ENCODE measurements at places on chromosomes 1 and 21.

GRCh38 chr1:145960468-145961108, 2.8 kb upstream of the LIX1L start:
- DNase-seq, result peak; percentile 81

- no peak for DNase-seq
Observed at GRCh38 chr1:180606155-180606554, 25.7 kb upstream of the XPR1 start.

GRCh38 chr1:170198584-170198983, 52.8 kb downstream of the NTMT2 start:
- no peak for DNase-seq

- no peak for DNase-seq
Observed at GRCh38 chr1:101108111-101108500, 82.5 kb upstream of the DPH5 start.

- DNase-seq, result no peak
Observed at GRCh38 chr1:224589006-224589405, 27.1 kb upstream of the CNIH3 start.

GRCh38 chr1:34683616-34684015, 71.2 kb upstream of the GJB5 start:
- no peak for DNase-seq

GRCh38 chr1:226311376-226311775, 2.4 kb upstream of the LIN9 start:
- DNase-seq, result no peak

DNA sequence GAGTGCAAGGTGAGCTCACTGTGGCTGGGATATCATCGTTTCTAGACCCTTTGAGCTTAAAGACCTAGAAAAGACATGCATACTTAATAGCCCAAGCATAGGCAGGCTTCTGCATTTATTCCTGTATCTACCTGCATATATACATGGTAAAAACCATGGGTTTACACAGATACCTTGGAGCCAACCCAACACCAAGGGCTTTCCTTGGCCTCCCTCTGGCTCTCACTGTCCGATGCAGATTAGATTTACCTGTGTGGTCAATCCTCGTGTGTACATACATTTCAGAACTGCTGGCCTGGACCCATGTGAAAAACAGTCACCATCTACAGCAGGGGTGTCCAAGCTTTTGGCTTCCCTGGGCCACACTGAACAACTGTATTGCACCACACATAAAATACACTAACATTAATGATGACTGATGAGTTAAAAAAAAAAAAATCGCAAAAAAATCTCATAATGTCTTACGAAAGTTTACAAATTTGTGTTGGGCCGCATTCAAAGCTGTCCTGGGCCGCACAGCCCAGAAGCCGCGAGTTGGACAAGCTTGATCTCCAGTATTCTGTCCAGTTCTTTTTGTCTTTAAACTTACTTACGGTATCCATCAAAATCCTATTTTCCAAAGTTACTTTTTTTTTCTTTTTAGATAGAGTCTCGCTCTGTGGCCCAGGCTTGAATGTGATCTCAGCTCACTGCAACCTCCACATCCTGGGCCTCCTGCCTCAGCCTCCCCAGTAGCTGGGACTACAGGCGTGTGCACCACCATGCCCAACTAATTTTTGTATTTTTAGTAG, 43.5 kb downstream of the WDR4 start:
- no peak for DNase-seq

GRCh38 chr1:6965083-6965934, 180.1 kb downstream of the CAMTA1 start:
- DNase-seq, result no peak

- no peak for DNase-seq
Observed at GRCh38 chr21:27561116-27561515, 594.2 kb upstream of the ADAMTS5 start.

GRCh38 chr1:66012106-66012784, 219.6 kb downstream of the PDE4B start:
- DNase-seq, result no peak

GRCh38 chr1:183674886-183675285, 21.8 kb upstream of the APOBEC4 start:
- no peak for DNase-seq

DNA sequence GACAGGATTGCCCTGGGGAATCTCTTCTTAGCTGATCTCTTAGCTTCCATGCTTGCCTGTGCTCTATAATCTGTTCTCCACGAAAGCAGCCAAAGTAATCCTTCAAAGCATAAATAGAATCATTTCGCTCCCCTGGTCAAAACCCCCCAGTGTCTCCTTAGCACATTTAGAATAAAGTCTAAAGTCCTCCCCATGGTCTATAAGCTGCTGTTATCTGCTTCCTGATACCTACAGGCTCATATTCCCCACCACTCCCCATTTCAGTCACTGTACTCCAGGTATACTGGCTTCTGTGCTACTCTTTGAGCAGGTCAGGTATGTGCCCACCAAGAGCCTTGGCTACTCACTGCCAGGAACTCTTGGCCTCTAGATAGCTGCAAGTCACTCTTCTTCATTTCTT, 2.9 kb downstream of the S100A12 start:
- DNase-seq, result no peak

GRCh38 chr1:66176012-66176715, 357.8 kb upstream of the SGIP1 start:
- no peak for DNase-seq

- DNase-seq, result no peak
Observed at GRCh38 chr1:109312978-109313775, 6.4 kb upstream of the MYBPHL start.

- DNase-seq, result no peak
Observed at GRCh38 chr1:6260433-6260934, 414 bp downstream of the GPR153 start.

DNA sequence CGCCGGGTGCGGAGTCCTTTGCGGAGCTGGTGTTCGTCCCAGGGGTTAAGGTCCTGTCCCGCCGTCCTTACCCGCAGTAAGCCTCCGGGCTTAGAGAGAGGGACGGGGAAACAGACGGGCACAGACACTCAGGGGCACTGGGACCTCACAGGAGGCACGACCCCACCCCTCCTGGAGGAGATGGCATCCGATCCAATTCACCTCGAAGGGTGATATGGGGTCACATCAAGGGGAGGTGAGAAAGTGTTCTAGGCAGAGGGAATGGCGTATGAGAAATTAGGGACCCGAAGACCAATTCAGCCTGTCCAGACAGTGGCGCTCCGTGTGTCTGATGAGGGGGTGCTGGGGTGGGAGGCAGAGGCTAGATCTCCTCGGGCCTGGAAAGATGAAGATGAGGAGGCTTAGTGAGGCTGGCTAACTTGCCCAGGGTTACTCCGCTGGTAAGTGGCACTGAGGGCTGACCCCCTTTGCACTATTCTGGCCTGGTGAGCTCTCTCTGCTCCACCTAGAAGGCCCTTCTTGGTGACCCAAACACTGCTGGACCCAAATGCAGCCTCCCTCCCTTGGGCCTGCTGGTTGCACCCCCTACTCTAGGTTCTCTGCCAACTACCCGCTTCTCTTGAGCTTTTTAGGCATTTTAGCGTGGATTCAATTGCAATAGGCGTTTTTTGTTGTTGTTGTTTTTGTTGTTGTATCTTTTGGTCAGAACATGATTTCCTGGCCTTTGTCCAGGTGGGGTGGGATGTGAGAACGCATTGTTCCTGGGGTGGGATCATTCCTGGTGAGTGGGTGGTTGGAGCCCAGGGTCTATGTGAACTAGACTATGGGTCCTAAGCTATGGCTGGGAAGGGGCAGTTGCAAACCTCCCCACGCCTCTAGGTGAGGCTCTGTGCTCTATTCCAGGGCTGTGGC, 12.3 kb downstream of the BTBD19 start:
- DNase-seq, result no peak

- DNase-seq, result no peak
Observed at GRCh38 chr1:219555806-219556205, 57.1 kb downstream of the ZC3H11B start.

DNA sequence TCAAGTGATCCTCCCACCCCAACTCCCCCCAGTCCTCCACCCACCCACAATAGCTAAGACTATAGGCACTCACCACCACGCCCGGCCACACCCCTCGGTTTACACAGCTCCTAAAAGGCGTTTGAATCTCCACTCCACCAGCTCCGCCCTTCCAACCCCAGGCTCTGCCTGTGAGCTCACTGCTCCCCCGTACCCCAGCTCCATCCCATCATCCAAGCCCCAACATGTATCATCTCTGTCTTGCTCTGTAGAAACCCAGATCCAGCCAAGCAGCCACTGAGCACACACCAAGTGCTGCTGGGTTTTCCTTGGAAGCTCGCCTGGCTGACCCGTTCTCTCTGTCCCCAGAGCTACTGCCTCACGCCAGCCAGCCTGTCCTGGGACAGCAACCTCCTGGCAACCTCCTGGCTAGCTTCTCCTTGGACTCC, 12.0 kb upstream of the S100A2 start:
- DNase-seq, result no peak

DNA sequence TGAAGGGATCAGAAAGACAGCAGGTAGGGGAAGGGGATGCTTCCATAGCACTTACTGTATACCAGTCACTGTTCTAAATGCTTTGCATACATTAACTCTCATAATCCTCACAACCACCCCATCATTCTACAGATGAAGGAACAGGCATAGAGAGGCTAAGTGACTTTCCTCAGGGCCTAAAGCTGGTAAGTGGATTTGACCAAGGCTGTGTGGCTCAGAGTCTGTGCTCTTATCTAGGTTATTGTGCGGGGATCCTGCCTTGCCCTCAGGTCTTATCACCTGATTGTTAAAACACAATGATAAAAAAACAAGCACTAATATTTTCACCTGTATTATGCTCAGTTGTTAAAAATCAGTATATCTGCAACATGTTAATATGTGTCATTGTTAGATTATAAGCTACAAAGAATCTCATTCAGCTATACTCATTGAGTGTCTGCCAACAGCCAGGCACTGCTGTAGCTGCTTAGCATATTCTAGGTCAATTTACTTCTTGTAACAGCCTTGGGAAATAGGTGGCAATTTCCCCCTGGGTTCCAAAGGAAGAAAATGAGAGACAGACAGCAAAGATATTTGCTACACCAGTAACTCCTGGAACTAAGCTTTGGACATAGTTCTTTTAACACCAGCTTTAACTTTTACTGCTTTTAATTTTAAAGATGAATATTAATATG, 38.6 kb upstream of the RBM15 start:
- DNase-seq, result no peak

DNA sequence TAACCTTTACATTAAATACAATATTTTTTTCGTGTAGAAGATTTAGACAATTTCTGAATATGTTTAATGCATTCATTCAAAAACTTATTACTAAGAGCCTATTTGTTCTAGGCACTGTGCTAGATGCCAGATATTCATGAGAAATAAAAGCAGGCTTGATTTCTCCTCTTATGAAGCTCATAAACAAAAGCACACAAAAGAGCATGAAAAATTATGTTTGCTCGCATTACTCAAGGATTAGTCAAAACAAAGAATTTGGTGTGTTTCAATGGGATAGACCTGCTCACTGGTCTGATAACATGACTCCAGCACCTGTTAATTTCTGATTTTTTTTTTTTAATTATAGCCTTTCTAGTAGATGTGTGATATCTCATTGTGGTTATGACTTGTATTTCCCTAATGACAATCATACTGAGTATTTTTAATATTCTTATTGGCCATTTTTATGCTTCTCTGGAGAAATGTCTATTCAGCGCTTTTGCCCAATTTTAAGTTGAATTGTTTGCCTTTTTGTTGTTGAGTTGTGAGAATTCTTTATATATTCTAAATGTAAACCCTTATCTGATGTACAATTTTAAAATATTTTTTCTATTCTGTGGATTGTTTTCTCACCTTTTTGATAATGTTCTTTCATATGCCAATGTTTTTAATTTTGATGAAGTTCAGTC, 382.3 kb upstream of the ADGRL4 start:
- no peak for DNase-seq

DNA sequence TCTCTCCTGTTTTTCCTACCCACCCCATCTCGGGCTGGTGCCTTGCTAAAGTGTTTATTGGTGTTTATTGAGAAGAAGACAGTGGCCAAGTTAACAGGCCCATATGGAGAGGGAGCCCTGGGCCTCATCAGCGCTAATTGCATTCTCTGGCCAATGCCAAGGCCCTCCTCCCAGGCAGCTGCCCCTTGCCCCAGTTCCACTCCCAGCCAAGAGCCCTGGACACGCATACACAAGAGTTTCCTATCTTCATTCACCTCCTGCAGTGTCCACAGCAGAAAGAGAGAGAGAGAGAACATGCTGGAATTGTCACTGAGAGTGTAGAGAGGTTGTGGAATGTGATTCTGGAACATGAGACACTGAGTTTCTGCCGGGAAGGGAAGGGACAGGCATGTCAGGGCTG, 25.4 kb upstream of the VWA5B1 start:
- peak; percentile 28 for DNase-seq

DNA sequence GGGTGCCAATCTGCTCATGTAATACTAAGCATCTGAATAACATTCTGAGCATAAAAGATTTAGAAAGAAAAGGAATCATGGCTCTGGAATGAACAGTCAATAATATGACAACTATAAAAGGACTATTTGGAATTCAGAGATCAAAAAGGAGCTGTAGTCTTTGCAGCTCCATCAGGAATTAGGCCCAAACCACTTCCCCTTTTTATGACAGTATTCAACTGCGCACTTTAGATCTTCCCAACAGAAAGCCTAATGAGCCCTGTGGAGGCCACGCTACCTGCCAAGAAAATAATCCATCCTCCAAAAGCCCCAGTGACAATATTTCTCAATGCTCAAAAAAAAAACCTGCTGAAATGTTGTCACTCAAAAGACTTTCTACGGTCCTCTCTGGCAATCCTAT, 163.2 kb downstream of the SNX7 start:
- DNase-seq, result no peak

- DNase-seq, result no peak
Observed at GRCh38 chr1:10672343-10673050, 123.9 kb downstream of the CASZ1 start.

GRCh38 chr1:88609051-88609450, 75.0 kb upstream of the PKN2 start:
- no peak for DNase-seq

DNA sequence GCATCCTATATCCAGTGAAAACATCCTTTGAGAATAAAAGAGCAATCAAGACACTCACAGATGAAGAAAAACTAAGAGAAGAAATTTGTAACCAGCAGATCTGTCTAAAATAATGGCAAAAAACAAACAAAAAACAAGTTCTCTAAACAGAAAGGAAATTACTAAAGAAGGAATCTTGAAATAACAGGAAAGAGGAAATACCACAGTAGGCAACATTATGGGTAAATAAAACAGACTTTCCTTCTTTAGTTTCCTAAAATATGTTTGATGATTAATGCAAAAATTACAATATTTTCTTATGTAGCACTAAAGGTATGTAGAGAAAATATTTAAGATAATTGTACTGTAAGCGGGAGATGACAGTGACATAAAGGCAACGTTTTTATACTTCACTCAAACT, 23.5 kb downstream of the SLC19A1 start:
- no peak for DNase-seq

DNA sequence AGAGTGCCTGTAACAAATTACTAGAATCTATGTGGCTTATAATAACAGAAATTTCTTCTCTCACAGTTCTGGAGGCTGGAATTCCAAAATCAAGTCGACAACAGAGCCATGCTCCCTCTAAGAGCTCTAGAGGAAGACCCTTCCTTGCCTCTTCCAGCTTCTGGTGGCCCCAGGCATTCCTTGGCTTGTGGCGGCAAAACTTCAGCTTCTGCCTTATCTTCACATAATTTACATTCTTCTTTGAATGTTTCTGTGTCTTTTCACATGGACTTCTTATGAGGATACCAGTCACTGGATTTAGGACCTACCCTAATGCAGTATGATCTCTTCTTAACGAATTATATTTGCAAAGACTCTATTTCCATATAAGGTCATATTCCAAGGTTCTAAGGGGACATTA, 324.4 kb downstream of the PCP4 start:
- DNase-seq, result no peak

All from thyroid gland (tissue), 4 donors.